ENCODE measurements at places on chromosomes 12 and 14. TPM values are rescaled to one million over a fixed set of nuclear protein-coding genes. Genes with fewer than 3 reads are reported as not detected.

DNA sequence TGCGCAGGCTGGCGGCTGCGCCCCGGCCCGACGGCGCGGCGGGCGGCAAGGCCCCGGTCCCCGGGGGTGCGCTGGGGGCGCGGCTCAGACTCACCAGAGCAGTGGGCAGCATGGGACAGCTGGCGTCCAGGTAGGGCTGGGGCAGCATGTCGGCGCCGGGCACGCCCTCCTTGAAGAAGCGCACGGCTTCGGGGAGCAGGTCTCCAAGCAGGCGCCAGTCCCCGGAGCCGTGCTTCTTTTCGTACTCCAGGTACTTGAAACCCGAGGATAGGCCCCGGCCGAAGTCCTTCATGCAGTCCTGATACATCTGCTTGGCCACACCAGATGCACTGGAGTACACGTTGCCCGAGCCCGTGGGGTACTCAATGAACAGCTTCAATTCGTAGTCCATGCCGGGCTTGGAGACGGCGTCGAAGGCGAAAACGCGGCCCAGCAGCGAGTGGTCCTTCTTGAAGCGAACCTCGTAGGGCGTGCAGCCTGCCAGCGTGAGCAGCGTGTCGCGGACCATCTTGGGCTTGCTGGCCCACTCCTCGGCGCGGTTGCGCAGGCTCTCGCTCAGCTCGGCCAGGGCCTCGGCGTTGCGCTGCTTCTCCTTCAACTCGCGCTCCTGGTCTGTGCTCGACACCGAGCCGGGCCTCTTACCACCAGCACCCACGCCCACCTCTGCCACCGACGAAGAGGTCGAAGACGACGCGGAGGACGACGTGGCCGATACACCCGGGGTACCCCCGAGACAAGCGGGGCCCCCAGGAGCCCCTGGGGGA, 2.2 kb downstream of the IRF2BPL start:
- DNase-seq, result no peak

- peak; percentile 77 for DNase-seq
Measured at GRCh38 chr12:72346363-72346944, 74.3 kb downstream of the TRHDE start.

GRCh38 chr14:88818018-88818417, 6.4 kb upstream of the TTC8 start:
- DNase-seq, result no peak

DNA sequence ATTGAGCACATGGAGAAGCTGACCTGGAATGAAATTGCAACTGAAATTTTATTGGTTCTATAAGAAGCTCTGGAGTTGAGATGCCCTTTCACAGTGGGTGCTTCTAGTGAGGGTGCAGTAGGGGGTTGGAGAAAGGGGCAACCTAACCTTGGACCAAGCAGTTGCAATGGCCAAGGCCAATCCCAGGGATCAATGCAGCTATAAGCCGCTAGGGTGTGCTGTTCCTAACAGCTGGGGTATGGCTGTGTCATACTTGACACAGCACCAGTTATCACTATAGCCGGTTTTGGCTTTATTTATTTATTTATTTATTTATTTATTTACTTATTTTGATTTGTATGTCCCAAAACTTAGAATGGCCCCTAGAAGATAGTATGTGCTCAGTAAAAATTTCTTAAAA, 505.9 kb downstream of the FLRT2 start:
- DNase-seq, result no peak

- no peak for DNase-seq
Measured at GRCh38 chr12:106013941-106014340, 124.8 kb downstream of the NUAK1 start.

DNA sequence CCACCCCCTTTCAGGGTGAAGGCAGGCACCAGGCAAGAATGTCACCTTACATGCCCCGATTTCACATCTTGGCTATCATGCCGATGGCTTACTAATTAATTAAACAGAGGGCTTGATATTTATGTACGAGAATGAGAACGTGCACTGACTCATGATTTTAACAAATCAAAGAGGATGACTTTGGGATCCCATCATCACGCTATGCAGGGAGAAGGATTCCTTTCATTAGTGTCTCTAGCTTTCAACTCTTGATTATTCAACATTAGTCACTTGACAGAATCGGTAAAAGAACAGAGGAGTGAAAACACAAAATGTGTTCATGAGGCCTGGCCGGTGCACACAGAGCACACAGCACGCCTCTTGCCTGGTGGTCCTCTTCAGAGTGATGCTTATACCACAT, 80.6 kb downstream of the PRKAB1 start:
- no peak for DNase-seq

- no peak for DNase-seq
Measured at GRCh38 chr14:65377576-65377975, 35.0 kb upstream of the FUT8 start.

- no peak for DNase-seq
Measured at GRCh38 chr12:7729746-7730145, 17.4 kb downstream of the CLEC4C start.

DNA sequence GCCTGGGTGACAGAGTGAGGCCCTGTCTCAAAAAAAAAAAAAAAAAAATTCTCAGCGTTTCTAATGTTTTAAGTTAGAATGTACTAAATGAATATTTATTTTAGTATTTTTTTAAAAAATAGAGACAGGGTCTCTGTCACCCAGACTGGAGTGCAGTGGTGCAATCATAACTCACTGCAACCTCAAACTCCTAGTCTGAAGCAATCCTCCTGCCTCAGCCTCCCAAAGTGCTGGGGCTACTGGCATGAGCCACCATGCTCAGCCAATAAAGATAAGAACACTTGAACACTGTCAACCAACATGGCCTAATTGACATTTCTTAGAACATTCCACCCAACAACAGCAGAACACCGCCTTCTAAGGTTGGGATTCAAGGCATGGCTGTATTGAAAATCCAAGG, 5.1 kb upstream of the DYNC1H1 start:
- DNase-seq, result no peak

- no peak for DNase-seq
Measured at GRCh38 chr14:74618078-74618952, 6.3 kb upstream of the LTBP2 start.

DNA sequence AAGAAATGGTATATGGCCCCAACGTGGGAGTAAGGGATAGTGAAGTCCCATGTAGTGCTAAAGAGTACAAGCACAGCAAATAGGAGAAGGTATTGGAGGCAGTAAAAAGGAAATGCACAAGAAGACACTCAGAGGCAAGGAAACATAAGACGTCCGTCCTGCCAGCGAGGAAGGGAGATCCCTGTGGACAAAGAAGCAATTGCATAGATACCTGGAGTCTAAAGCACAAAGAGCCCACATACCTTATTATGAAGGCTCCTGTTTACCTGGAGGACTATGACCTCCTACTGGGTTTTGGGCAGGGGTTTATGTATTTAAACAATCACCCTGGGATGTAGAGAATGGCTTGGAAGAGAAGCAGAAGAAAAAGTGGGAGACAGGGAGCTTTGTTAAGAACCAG, 341.2 kb upstream of the DCN start:
- DNase-seq, result no peak

DNA sequence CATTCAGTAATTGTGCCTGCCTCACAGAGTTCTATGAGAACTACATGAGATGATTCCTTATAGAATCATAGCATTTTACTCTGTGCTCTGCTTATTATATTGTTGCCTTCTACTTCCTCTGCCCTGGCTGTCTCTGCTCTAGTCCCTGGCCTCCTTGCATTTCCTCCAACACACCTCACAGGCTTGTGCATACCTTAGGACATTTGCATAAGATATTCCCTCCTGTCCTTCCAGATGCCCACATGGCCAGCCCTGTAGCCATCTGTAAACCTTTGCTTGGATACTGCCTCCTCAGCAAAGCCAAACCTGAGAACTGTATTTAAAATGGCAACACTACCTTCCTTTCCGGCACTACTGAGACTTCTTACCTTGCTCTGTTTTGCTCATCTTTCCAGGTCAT, 453.6 kb downstream of the NELL2 start:
- DNase-seq, result no peak

DNA sequence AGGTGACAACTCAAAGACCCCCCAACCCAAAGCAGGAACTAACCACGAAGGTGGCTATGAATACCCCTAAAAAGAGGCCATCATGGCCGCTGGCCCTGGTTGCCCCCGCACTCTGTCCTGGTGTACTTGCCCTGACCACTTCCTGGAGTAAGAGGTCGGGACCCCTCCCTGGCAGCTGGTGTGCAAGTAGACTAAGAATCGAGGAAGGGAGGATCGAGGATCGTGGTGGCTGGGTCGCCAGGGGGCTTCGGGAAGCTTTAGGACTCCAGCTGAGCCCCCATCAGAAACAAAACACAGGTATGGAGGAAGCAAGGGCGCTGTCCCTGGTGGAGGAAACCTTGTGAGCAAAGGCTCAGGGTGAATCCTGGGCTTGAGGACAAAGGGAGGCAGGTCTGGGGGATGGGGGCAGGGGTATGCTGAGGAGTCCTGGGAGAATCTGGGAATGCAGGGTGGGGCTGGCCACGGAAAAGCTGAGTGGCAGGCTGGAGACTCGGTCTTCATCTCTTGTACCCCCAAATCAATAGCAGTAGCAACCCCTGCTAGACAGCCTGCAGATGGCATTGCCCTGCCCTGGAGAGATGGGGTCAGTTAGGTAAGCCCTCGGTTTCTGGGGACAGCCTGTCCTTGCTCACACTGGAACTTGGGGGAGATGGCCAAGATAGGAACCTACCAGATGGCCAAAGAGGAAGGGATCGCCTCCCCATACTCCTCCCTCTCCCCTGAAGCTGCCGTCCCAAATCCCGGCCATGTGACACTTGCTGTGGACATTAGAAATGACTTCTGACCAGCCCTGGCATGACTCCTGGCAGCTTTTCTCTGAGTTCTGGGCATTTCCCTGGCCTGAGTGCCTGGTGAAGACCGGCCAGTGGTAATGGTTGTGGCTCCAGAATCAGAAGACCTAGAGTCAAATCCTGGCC, 45.3 kb upstream of the ESRRB start:
- DNase-seq, result no peak

GRCh38 chr12:69545081-69545480, 40.2 kb upstream of the CCT2 start:
- no peak for DNase-seq

DNA sequence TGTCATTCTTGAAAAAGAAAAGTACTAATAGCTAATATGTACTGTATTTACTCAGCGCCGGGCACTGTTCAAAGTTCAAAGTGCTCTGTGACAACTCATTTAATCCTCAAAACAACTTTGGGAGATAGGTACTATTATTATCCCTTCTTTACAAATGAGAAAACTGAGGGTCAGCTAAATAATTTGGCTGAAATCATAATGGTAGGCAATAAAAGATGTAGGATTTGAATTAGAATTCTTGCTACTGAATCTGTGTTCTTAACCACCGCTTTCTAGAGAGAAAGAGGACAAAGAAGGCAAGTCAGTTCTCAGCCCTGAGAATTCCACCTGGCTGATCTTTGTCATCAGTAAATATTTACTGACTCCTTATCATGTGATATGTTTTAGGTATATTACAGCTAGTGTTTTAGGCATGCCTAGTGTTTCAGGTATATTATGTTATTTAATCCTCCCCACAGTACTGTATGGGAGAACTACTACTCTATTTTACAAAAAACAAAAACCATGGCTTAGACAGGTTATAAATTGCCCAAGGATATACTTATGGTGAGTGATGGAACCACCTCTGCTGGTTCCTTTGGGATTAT, 205.7 kb upstream of the GZMB start:
- no peak for DNase-seq

DNA sequence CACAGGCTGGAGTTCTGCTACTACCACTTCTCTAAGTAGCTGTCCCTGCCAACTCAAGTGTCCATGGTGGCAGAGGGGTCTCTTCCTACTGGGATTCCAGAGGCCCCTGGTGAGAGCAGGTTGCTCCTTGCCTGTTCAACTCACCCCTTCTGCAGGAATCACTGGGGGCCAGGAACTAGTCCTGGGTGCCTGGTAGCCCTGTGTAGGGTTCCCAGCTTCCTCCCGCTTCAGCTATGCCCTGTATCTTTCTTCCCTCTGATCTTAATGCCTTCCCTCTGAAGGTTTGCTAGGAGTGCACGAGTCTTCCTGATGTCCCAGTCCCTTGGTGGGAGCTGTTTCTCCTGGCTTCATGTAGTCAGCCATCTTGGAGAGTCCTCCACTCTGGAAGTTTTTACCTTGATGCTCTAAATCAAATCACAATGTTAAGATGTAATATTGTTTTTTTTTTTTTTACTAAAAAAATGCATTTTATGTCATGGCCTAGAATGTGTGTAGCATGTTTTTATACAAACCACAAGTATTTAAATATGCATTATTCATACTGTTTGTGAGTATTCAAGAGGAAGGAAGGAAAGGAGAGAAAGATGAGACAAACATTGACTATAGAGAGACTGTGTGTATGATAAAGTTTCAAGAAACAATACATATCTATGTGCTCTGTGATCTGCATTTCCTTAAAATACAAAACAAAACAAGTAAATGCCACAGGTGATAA, 54.7 kb downstream of the FRS2 start:
- DNase-seq, result no peak

GRCh38 chr14:22561661-22562579, 27.1 kb downstream of the DAD1 start:
- no peak for DNase-seq

GRCh38 chr12:114479831-114480230, 73.9 kb upstream of the TBX5 start:
- peak; percentile 15 for DNase-seq

- DNase-seq, result no peak
Measured at GRCh38 chr12:68871921-68872320, 61.0 kb downstream of the CPM start.

- DNase-seq, result no peak
Measured at GRCh38 chr12:93447555-93448290, 6.0 kb upstream of the UBE2N start.

GRCh38 chr12:47433876-47434275, 272.0 kb downstream of the RPAP3 start:
- no peak for DNase-seq

GRCh38 chr12:133106253-133106652, 23.8 kb downstream of the ZNF891 start:
- DNase-seq, result no peak

DNA sequence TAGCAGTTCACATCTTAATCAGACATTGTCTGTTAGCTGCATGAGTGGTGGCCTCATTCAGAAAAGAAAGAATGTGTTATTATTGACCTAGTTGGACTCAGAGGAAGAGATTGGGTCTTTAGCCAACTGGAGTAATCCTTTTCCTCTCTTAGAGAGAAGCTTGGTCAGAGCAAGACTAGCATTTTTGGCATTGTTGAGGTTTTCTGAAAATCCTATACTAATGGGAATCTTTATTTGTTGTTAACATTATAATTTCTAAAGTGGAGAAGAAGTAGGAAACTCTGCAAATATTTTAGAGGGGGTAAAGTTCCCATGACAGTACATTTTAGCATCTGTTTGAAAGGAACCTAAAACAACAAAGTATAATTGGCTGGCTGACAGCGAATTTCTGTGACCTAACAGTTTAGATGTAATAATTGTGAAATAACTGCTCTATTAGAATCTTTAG, 9.7 kb downstream of the TOX4 start:
- no peak for DNase-seq

- DNase-seq, result no peak
Measured at GRCh38 chr12:34368079-34368478, 345.8 kb downstream of the ALG10 start.

- DNase-seq, result no peak
Measured at GRCh38 chr14:85319101-85319500, 210.8 kb upstream of the FLRT2 start.

CTSG gene
- 1.7 TPM for polyA plus RNA-seq

CLEC4C gene
- polyA plus RNA-seq, result not detected

EXOC3L4 gene
- polyA plus RNA-seq, result 1.8 TPM

TMCC3 gene
- polyA plus RNA-seq, result 25.5 TPM

ACSM4 gene
- polyA plus RNA-seq, result 0.20 TPM

STRAP gene
- 112 TPM for polyA plus RNA-seq

NTN4 gene
- polyA plus RNA-seq, result 51.9 TPM

OAS2 gene
- not detected for polyA plus RNA-seq

CISTR gene
- not detected for polyA plus RNA-seq

SPTB gene
- polyA plus RNA-seq, result 142 TPM

All from muscle of arm (tissue), 14 donors.